ENCODE measurements at places on chromosomes 6 and 20. TPM values are rescaled to one million over a fixed set of nuclear protein-coding genes. Genes with fewer than 3 reads are reported as not detected.
A peak's percentile ranks its signal among the peaks of the same experiment; 100 is the strongest.

DNA sequence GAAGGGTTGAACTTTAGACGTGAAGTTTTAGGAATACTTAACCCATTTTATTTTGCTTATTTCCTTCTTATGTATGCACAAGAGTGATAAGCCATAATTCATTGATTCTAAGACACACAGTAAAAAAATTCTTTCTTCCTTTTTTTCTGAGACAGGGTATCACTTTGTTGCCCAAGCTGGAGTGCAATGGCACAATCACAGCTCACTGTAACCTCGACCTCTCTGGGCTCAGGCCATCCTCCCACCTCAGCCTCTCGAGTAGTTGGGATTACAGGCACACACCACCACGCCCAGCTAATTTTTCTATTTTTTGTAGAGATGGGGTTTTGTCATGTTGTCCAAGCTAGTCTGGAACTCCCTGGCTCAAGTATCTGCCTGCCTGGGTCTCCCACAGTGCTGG is 116.6 kb upstream of the RNF24 start:
- no peak for DNase-seq

GRCh38 chr6:95431637-95432228 is 145.6 kb upstream of the MANEA start:
- DNase-seq: peak; percentile 21

DNA sequence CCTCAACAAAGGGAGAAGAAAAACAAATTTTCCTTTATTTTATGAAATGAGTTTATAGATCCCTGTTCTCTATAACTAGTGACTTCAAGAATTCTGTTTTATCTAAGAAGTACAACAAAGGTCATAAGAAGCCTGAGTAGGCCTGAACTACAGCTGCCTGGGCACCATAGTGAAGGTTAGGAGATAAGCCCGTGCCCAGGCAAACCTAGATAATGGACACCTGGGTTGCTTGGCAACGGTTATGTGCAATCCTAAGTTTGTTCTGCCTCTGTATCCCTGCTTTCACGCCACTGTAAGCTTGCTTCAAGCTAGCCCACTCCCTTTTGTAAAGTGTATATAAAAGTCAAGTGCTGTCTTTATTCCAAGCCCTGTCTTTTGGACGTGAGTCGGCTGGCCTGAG is 23.2 kb downstream of the SCGN start:
- no peak for DNase-seq

CRISP3 gene
- not detected for total RNA-seq

RAET1L gene
- not detected for total RNA-seq

SLC17A9 gene
- total RNA-seq: 0.78 TPM

- DNase-seq: no peak
These were observed 214.1 kb upstream of the HS3ST5 start for GRCh38 chr6:114556846-114557488.

DNA sequence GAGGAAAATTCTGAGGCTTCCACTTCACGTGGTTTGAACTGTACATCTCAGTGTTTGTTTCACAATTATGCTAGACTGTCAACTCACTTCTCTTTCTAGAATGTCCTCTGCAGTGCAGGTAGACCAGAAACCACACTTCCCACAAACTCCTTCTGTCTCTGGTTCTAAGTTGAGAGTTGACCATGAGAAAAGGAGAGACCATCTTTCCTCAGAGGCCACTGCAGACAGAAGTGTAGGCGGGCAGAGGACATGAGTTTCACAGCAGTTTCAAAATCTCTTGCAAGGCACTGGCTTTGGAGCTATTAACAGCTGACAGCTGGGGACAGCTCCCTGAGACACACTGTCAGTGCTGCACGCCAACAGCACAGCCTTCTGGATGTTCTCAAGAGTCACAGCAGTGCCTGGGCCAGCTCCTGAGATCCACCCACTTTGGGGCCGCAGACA is 55.4 kb upstream of the MOXD1 start:
- DNase-seq: no peak

DNA sequence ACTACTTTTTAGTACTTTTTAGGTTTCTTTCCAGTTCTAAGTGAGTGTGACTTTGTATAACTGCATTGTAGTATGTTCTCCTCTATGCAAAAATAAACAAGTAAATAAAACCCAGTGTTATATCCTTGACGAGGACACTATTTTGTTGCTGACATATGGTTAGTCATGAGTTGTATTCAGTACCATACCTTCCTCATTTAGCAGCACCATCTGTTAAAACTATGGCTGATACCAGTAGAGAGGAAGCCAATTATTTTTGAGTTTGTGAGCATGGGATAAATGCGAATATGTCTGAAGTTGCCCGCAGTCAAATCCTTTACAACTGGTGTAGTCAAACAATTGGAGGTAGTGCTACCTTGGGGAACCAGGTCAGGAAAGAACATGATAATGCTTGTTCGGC is 74.1 kb downstream of the CDKAL1 start:
- no peak for DNase-seq

CST5 gene
- total RNA-seq: not detected

FAXC gene
- 1.4 TPM for total RNA-seq

DNA sequence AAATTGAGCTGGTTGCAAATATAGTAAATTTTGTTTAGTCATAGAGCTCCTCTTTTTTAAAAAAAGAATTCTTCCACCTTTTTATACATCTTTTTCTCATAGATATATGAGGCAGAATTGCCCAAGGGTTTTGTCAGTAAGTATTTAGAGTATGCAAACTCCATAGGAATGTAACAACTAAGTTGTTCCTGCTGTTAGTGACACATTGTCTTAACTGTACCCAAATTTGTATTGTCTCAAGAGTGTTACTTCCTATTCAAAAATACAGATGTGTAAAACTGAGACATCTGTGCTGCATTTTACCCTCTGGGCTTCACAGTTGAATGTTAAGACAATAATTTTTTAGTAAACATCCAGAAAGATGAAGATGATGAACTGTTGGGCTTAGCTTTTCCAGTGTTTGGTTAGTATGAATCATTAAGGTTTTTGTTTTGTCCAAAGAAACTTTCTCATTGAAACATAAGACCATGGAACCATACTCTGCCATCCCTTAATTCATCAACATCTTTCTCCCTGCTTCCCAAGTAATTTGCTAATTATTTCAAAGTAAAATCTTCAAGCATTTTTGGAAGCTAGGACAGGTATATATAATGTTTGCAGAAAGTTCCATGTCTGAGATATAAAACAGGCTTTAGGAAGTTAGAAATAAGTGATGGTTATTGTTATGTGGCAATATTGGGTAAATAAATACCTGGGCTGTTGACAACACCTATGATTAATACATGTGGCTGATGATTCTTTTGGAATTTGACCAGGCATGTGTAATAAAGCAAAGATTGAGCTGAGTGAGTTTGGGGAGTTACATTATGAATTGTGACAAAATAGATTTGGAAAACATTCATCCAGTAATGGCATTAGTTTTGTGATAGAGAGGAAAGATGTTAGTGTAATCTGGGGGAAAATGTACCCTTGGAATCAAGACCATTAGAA is 11.2 kb downstream of the OGFRL1 start:
- no peak for DNase-seq

GRCh38 chr6:43669922-43670622 is 17.5 kb downstream of the MRPS18A start:
- DNase-seq: peak; percentile 20

DNA sequence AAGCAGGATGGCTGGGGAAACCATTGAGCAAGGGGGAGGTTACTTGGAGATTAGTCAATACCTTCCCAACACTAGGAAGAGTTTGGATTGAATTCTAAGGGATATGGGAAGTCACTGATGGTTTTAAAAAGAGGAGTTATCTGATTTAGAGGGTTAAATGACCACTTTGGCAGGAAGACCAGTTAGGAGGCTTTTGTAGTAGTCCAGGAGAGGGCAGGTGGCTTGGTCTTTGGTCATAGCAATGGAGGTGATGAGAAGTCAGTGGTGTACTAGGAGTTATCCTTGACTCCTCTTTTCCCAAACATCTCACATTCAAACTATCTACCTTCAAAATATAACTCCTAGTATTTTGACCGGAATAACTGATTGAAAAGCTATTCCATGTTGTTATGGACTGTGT is 644.1 kb downstream of the UTRN start:
- no peak for DNase-seq

GRCh38 chr6:27720607-27721580 is 191.3 kb downstream of the OR2B2 start:
- no peak for DNase-seq

DNA sequence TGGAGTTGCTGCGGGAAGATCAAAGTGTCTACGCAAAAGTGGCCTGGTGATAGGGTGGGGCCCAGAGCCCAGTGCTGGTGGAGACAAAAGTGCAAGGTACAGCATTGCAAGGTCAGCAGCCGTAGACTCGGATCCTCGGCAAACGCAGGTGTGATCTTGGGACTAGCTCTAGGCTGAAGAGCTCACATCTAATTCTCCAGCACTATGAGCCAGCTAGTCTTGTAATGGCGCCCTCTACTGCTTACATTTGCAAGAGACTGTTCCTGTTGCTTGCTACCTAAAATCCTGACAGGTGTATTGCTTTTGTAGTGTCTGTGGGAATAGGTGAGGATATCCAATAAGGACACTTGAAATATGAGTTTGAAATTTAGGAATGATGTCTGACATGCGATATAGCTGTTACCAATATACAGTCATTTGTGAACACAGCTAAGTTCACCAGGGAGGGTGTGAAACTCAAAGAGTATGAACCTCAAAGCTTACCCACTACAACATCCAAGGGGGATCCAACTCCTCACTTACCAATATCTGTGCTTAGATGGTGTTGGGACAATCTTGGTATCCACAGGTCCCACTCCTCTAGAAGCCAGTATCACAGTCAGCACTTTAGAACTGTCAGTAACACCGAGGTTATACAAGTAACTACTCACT is 58.4 kb downstream of the PDE7B start:
- DNase-seq: peak; percentile 29

- DNase-seq: no peak
These were observed 17.4 kb downstream of the ADNP start for GRCh38 chr20:50913690-50914375.

DNA sequence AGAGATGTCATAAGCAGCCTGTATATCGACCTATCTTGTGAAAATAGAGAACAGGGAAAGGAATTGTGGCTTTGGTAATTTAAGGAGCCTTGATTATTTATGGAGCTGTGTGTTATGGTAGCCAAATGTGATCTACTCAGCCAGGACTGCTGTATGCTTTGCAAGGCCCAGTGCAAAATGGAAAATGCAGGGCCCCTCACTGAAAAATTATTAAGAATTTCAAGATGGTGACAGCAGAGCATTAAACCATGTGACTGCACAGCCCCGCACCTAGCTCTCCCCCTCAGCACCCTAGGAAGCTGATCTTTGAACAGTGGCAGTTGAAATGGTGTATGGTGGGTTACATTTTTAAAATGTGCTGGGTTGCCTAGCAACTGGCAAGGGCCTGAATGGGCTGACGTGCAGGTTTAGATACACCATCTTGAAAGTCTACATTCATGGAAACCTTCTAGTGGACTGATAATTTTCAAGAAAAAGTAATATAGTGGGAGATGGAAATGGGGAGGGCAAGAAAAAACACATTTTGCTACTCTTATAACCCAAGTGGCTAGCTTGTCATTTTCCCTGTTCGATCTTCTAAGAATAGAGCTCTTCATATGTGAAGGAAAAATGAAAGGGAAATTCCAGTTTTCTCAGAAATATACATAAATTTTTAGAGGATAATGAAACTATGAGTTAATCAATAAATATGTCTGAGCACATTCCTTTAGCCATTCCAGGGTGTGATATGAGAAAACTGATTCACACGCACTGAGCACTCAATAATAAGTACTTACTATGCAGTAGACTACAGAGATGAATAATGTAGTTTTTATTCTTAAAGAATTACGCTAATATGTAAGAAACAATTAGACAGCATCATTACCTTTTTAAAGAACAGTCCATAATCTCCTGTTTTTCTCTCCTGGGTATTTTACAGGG is 208.0 kb downstream of the ARHGAP18 start:
- DNase-seq: no peak

DNA sequence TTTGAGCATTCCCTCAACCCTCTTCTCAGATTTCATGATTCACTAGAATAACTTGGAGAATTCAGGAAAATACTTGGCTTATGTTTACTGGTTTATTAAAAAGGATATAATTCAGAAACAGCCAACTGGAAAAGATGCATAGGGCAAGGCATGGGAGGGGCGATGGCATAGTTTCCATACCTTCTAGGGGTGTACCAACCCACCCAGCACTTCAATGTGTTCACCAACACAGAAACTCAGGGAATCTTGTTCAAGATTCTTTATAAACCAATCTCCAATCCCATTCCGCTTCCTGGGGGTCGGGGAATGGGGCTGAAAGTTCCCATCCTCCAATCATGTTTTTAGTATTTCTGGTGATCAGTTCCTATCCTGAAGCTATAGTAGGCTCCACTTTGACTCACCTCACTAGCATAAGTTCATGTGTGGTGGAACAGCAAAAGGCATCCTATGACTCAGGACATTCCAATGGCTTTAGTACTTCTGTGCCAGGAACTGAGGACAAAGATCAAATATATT is 164.4 kb downstream of the SIM1 start:
- no peak for DNase-seq

DNA sequence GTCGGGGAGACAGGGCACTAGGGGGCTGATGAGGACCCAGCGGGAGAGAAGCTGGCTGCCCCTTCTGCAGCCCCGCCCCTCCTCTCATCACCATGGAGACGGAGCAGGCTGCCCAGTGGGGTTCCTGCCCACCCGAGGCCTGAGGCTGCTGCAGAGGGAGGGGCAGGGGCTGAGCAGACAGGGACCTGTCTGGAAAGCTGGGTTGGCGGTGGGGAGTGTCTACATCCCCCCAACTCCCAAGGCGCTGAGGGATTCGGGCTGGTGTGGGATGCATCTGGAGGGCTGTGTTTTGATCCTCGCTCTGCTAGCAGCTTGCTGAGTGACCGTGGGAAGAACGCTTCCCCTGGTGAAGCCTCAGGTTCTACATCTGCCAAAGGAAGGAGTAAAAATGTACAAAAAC is 1.2 kb upstream of the BPI start:
- no peak for DNase-seq

- no peak for DNase-seq
These were observed 27.4 kb upstream of the LCA5 start for GRCh38 chr6:79564636-79565035.

GRCh38 chr6:127456465-127456864 is 2.7 kb downstream of the KIAA0408 start:
- no peak for DNase-seq

SLC17A2 gene
- total RNA-seq: not detected

GRCh38 chr6:145875496-145876211 is 61.1 kb upstream of the FBXO30 start:
- no peak for DNase-seq

GRCh38 chr6:56932910-56933477 is 21.9 kb upstream of the BEND6 start:
- DNase-seq: no peak

DNA sequence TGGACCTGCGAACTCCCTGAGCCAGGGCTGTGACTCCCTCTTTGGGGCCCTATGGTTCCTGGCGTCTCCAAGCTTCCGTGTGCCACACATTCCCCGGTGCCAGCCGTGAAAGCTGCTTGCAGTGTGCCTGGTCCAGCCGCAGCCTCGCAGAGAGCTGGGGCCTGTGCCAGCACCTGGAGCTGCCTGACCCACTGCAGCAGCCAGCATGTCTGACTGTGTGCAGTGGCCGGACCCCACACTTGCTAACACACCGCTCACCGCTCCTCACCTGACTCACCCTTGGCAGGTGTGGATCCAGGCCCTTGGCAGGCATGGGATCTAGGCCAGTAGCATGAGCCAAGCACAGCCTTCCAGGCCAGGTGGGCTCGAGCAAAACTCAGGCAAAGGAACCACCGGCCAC is 227.5 kb downstream of the OTOR start:
- DNase-seq: peak; percentile 13

- no peak for DNase-seq
These were observed 25.7 kb upstream of the POU3F2 start for GRCh38 chr6:98808541-98809210.

Data from thyroid gland (tissue), 4 donors.